ENCODE measurements at places on chromosomes 1 and 21. TPM values are rescaled to one million over a fixed set of nuclear protein-coding genes. Genes with fewer than 3 reads are reported as not detected.

GRCh38 chr1:73218995-73219546 lies 936.7 kb upstream of the NEGR1 start:
- no peak for DNase-seq

DNA sequence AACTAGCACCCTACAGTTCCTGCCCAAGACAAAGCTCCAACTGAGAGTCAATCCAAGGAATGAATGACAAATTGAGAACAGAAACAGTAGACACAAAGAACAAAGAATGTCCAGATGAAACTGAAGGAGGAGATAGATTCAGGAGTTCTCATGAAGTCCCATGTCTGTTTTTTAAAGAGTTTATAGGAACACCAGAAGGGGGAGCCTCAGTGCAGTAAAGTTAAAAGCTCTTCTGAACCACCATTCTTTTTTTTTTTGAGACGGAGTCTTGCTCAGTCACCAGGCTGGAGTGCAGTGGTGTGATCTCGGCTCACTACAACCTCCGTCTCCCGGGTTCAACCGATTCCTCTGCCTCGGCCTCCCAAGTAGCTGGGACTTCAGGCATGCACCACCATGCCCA lies 323.6 kb downstream of the MRPL39 start:
- peak; percentile 56 for DNase-seq

Gene AGRN
- 8.1 TPM for total RNA-seq

- DNase-seq, result no peak
Measured at GRCh38 chr1:113128116-113128515, 55.1 kb downstream of the LRIG2 start.

- peak; percentile 63 for DNase-seq
Measured at GRCh38 chr1:27605796-27606707, 2.1 kb upstream of the AHDC1 start.

GRCh38 chr1:33872275-33872674 lies 8.4 kb downstream of the HMGB4 start:
- DNase-seq, result no peak

DNA sequence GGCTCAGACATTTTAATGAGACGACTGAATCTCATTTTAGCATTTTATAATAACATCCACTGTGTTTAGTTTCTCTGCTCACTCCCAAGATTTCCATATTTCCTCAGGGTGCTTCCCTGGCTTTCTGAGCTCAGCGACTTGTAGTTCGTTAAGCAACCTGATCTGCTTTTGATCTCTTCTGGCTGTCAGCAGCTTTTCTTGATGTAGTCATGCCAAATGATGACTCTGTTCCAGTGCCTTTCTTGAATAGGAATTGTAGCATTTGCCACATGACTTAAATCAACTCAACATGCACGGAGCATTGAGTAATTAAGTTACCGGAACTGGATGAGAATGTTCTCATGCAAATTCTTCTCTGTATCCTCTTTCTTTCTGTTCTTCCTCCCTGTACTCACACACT lies 246.1 kb downstream of the FMN2 start:
- DNase-seq, result peak; percentile 86
